ENCODE measurements at places on chromosomes 3 and 15. TPM values are rescaled to one million over a fixed set of nuclear protein-coding genes. Genes with fewer than 3 reads are reported as not detected.

- no peak for DNase-seq
Measured at GRCh38 chr3:26721047-26721446, 98.5 kb downstream of the LRRC3B start.

The SLC15A2 gene
- 1.5 TPM for total RNA-seq

The CD96 gene
- total RNA-seq = 0.40 TPM

The PIERCE2 gene
- total RNA-seq = 0.60 TPM
